Caco-2 (cell line): ENCODE measurements at places on chromosomes 5 and 9.

DNA sequence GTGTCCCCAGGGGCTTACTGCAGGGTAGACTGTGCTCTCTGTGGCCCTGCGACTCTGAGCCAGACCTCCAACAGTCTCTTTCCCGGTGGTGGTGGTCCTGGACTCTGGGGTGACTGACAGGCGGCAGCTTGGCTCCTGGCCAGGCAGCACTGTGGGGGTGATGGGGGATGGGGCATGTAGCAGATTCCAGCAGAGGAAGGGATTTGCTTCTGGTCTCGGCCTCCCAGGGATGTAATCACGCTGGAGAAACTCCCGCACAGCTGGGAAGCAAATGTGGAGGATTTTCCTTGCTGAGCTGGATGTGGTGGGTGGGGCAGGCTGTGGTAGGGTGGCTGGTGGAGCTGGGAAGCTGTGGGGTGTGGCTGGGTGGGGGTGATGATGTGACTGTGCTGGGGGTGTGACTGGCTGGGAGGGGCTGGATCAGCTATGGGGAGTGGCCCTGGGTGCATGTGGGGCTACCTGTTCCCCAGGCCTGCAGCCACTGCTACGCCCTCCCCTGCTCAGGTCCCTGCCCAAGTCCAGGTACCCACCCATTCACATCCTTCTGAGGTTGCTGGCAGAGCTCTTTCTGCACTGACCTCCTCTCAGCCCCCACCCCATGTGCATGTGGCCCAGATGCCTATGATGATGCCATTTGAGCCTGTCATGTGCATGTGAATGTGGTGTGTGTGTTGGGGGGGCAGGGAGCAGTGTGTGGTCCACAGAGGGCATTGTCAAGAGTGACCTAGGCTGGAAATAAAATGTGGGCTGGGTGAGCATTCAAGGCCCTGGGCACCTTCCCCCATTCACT is 3.8 kb downstream of the NDST1 start:
- peak; percentile 61 for DNase-seq

DNA sequence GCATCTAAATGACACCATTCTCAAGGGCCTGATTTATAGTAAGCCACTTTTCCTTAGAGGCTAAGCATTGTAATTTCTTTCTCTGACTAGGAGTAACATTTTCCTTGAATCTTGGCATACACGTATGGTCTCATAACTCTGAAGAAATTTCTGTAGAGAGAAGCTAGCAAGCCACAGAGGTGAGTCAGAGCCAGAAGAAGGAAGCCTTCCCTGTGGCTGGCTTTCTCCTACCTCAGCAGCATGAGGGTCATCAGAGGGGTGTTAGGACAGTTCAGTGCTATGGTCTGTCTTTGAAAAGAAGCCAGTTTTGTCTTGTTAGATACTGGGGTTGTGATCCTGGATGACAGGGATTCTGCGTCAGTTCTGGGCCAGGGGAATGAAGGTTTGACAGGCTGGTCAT is 3.2 kb downstream of the SNX30 start:
- DNase-seq: no peak

DNA sequence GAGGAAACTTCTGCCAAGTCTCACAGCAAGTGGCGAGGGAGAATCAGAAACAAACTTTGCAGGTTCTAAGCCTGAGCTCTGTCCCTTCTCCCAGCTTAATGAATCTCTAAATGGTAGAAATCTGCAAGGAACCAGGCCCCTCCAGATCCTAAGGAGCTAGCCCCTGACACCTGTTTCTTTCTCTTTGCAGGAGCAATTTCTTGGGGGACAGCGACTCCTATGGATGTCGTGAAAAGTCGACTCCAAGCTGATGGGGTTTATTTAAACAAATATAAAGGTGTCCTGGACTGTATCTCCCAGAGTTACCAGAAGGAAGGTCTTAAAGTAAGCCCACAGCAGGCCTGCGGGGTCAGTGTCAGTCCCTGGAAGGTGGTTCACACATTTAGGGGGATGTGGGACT is 21.8 kb downstream of the IL9 start:
- no peak for DNase-seq

DNA sequence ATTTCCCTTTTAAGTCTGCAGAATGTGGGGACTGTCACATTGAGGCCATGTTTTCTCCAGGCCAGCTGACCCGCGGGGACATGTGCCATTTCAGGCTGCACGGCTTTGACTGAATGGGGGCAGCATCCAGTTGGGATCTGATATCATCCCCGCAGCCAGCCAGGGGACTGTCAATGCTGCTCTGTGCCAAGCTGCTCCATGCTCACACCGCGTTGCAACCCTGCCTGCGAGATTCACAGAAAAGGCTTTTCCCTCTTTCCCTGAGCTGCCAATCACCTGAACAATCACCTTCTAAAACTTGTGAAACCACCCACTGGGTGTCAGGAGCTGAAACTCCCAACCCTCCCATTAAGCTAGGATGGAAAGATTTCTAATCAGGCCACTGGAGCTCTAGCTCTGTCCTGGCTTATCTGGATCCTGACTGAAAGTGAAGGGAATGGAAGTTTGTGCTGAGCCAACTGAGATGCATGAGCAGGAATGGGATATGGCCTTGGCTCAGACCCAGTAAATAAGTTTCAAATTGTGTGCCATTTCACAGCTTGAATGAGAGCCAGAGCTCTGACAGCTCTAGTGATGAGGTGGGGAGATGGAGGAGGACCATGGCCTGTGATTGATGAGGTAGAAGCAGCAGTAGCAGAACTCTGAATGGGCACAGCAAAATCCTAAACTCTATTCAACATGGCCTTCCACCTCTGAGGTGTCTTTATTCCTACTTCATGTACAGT is 34.5 kb upstream of the ZNF366 start:
- DNase-seq: no peak

DNA sequence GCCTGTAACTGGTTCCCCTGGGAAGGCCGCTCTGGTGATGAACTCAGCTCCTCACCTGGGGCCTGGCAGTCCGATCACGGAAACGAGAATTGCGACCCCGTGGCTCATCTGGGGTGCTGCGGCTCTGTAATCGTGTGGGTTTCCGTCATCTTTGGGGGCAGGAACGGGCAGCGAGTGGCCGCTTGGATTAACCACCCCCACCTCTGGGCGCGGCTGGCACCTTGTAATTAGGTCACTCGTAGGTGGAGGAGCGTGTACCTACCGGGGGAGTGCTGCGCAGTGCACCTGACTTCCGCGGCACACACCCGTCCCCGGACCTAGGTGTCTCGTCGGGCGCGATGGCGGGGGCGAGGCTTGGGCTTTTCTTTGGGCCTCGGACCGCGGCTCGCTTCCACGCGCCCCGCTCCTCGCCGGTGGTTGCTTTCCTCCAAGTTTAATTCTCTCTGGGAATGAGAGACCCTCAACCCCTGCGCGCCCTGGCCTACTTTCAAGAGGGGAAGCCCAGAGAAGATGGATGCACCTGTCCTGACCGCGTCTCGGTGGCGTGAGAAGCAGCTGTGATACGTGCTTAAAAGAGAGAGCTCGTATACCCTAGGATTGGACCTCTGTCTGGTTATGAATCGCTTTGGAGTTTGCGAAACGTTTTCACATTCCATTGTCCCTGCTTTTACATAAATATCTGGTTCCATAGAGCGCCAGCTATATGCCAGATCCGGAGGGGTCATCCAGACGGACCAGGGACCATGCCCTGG is 744 bp upstream of the PPP2CA start:
- no peak for DNase-seq

- no peak for DNase-seq
These were observed 58.6 kb downstream of the VCAN start for GRCh38 chr5:83530193-83530592.

- DNase-seq: no peak
These were observed 2.1 kb upstream of the WNK2 start for GRCh38 chr9:93181672-93182435.

DNA sequence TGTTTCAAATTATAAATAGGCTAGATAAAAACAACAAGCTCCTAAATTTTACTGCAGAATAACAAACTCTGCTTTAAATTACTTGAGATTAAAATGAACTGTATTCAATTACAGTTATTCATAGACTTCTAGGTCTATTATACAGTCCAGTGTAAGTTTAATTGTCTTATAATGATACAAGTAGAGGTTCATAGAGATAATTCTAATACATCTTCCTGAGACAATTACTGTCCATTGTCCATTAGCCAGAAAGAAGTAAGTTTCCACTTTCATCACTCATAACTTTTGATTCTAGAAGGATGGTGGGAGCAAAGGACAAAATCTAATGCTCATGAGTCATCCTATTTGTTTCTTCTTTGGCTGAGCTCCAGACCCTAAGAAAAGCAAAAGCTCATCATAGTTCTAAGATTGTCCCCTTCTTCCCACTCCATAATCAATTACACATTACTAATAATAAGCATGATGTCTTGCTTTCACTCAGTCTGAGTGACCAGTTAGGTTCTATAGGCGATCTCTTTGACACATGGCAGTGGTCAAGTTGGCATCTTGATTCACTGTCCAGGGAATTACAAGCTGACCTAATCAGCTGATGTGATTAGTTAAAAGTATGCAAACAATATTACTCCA is 502.5 kb upstream of the IZUMO3 start:
- DNase-seq: no peak

DNA sequence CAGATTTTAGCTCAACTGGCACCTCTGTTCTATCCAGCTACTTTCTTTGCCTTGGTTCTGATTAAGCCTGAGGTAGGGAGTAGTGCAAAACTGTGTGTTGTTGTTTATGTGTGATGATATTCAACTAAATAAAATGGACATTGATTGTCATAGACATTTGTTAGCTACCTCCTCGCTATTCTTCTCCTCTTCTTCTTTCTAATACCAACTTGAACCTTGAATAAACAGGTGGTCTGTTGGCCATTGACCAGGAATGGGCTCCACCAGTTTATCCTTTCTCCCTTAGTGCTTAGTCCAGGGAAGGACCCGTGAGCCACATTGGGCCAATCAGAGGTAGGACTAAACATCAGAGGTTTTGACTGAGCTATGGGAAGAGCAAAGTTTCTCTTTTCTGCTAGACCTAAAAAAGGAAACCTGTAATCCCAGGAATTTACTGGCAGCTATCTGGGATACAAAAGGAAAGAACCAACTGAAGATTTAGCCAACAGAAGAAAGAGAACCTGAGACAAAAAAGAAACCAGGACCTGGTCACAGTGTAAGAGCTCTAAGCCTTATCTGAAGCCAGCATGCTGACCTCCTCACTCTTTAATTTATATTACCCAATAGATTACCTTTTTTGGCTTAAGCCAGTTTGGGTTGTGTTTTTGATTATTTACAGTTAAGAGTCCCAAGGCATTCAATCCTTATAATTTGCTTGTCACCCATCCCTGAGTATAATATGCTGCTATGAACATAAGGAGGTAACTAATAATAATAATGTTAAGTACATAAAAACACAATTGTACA is 5.3 kb upstream of the RNF145 start:
- no peak for DNase-seq

- DNase-seq: no peak
These were observed 75.2 kb downstream of the ACTBL2 start for GRCh38 chr5:57407391-57407790.

- peak; percentile 49 for DNase-seq
These were observed 61.7 kb downstream of the HMCN2 start for GRCh38 chr9:130327070-130327780.

GRCh38 chr9:103545260-103545659 is 548.8 kb upstream of the SMC2 start:
- no peak for DNase-seq

DNA sequence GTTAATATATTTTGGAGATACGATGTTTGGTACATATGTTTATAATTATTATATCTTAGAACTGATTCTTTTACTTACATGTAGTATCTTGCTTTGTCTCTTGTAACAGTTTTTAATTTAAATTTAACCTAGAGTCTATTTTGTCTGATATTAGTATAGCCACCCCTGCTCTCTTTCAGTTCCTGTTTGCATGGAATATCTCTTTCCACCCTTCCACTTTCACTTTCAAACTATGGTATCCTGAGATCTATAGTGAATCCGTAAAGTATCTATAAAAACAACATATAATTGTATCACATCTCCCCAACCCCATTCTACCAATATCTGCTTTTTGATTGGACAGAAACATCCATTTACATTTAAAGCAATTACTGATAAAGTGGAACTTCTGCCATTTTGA is 7.2 kb downstream of the IRGM start:
- no peak for DNase-seq

GRCh38 chr9:104758974-104759373 is 5.0 kb upstream of the NIPSNAP3B start:
- no peak for DNase-seq

DNA sequence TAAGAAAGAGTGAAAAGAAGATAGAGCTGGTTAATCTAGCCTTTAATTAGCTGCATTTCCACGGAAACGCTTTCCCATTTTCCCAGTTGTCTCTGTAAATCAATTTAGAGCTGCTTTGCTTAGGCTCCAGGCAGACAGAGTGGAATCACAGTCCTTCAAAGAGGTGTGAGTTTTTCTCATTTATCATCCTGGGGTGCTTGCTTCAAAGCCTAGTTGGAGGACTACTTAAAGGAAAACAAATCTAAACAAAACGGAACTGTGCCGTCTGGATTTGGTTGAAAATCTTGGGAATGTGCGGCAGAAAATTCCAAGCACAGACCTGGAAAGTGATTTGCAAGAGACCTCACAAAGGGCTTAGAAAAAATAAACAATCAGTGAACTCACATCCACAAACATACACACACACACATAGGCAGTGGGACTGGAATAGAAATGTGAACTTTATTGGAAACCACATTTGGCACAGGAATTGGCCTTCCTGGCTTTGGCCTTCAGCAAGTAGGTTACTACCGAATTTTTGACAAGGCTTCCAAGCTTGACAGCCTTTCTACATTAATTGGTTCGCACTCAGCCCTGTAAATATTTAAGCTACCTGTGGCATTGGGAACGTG is 235.2 kb upstream of the SLC24A2 start:
- DNase-seq: no peak

- DNase-seq: no peak
These were observed 82.1 kb downstream of the C9orf152 start for GRCh38 chr9:110125763-110126351.

DNA sequence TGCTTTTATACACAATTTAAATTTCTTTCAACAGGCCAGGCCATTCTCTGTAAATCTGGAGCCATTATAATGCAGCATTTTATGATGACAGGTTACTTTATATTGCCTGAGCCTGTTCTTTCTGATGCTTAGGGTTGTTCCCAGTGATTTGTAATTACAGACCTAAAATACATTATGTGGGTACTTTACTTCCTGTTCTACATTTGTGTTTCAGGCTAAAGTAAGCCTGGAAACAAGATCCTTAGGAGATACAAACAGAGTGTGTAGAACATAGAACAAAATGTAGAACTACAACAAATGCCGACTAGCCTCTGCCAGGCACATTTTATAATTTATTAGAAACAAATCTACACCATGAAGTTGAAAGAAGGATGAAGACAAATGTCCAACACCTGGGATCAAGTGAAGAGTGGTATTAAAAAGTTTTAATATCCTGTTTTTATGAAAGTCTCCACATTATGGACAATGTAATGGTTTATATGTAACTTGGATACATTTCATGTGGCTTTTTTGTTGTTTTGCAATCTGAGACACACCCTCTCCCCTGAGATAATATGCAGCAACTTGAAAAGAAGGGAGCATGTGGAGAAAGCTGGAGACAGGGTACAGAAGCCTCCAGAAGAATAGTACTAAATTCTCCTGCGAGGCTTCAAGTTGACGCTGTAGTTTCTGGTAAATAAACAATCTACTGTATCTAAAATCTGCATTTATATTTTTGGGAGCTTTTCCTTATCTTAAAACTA is 46.9 kb downstream of the VCAN start:
- no peak for DNase-seq
